ENCODE measurements at places on chromosomes 12 and 14. TPM values are rescaled to one million over a fixed set of nuclear protein-coding genes. Genes with fewer than 3 reads are reported as not detected.

GRCh38 chr12:121114806-121115205 is 17.9 kb upstream of the P2RX7 start:
- H3K27me3 ChIP-seq: no peaks in the 10 kb centered on the region
- no peaks in the 10 kb centered on the region for H3K4me1 ChIP-seq
- no peak for DNase-seq
- no peak overlapping the region for H3K4me3 ChIP-seq
- H3K27ac ChIP-seq: no peak overlapping the region

DNA sequence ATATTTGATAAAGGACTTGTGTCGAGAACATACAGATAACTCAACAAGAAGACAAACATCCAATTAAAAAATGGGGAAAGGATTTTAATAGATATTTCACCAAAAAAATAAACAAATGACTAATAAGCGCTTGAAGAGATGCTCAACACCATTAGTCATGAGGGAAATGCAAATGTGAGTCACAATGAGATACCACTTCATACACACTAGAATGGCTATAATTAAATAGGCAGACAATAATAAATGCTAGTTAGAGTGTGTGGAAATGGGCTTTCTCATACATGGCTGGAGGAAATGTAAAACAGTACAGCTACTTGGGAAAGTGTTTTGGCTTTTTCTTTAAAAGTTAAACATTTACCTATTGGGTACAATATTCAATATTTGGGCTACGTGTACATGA is 34.8 kb downstream of the DLK1 start:
- H3K4me3 ChIP-seq: no peak overlapping the region
- H3K27me3 ChIP-seq: no peaks in the 10 kb centered on the region
- no peak overlapping the region for H3K27ac ChIP-seq
- no peak for DNase-seq
- H3K4me1 ChIP-seq: no peaks in the 10 kb centered on the region
- H3K36me3 ChIP-seq: no peaks in the 10 kb centered on the region

DNA sequence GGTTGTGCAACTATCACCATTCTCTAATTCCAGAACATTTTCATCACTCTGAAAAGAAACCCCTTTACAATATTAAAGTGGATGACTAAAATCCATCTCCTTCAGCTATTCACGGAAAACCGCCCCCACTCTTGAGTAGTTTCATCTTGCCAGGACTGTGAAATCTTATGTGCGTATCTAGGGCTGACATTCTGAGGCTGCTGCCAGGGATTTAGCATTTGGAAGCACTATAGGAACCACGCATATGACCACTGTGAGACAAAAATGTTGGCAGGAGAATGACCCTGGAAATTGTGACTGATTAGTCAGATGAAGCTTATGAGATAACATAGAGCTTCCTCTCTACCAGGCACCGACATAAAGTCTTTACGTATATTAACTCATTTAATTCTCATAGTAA is 305.2 kb upstream of the PDE3A start:
- H3K4me3 ChIP-seq: no peak overlapping the region
- no peaks in the 10 kb centered on the region for H3K36me3 ChIP-seq
- no peak overlapping the region for H3K27ac ChIP-seq

DNA sequence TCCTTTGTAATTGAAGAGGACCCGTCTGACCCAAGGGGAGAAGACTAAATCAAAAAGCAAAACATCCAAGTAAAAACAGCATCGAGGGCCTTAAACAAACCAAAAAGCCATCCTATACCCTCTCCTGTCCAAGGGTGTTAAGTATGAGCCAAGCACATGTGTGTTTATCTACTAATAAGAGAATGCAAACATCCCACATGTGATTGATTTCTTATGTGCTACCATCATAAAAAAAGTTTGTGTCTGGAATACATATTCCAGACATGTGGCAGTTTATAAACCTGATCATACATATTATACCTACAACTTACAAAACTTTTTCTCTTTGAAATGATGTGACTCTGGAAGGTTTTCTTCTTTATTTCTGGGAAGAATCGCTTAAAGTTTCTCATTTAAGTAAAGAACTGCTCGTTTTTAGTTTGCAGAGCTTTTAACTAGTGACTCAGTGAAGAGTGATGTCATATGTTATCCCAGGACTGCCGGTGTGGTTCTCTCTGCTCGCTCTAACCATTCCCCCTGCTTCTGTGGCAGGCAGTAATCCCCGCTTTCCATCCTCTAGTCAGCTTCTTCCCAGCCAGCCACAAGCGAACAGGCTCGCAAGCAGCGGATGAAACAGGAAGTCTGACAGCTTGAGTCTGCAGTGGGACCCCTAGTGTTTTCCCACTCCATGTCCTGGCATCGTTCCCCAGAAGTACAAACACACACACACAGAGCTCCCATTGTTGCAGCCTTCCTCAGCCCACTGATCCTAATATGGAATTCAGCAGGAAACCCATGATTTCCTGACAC is 431 bp upstream of the RHOJ start:
- H3K27ac ChIP-seq: peak overlapping the region; percentile 88
- H3K4me3 ChIP-seq: peak overlapping the region; percentile 55
- no peaks in the 10 kb centered on the region for H3K36me3 ChIP-seq
- DNase-seq: peak; percentile 90
- H3K27me3 ChIP-seq: no peaks in the 10 kb centered on the region

- DNase-seq: no peak
- H3K4me1 ChIP-seq: peaks cover 9% of the 10 kb centered on the region
- no peaks in the 10 kb centered on the region for H3K36me3 ChIP-seq
- no peak overlapping the region for H3K4me3 ChIP-seq
- H3K27me3 ChIP-seq: no peaks in the 10 kb centered on the region
- no peak overlapping the region for H3K27ac ChIP-seq
These were observed 54.1 kb upstream of the GPR68 start for GRCh38 chr14:91298576-91298975.

- peak; percentile 64 for DNase-seq
- H3K4me1 ChIP-seq: no peaks in the 10 kb centered on the region
- no peak within 1 kb of the TSS for H3K27ac ChIP-seq
- H3K36me3 ChIP-seq: no peaks in the 10 kb centered on the region
These were observed at the start of gene DYRK4 for GRCh38 chr12:4562034-4562657. TSS of gene DYRK4 (plus strand) at chr12:4562208. CDS start at chr12:4562246, 38 bp downstream.

- no peak overlapping the region for H3K27ac ChIP-seq
- no peaks in the 10 kb centered on the region for H3K4me1 ChIP-seq
- no peaks in the 10 kb centered on the region for H3K27me3 ChIP-seq
- no peaks in the 10 kb centered on the region for H3K36me3 ChIP-seq
These were observed 6.8 kb upstream of the TESPA1 start for GRCh38 chr12:54991161-54991990.

TRPV4 gene
- total RNA-seq: 0.90 TPM

CCDC177 gene
- not detected for total RNA-seq

SENP1 gene
- 11.6 TPM for total RNA-seq

JPH4 gene
- total RNA-seq: 0.39 TPM

Measured in right atrium auricular region (tissue), 2 donors.